ENCODE measurements at places on chromosomes 4 and X. TPM values are rescaled to one million over a fixed set of nuclear protein-coding genes. Genes with fewer than 3 reads are reported as not detected.

The IL21 gene
- polyA plus RNA-seq: not detected

The SLC2A9 gene
- polyA plus RNA-seq: 3.5 TPM

The CT45A3 gene
- polyA plus RNA-seq: not detected

GRCh38 chrX:15158350-15158735, 111.5 kb downstream of the ASB9 start:
- H3K27ac ChIP-seq: no peak overlapping the region
- DNase-seq: no peak
- peaks cover 11% of the 10 kb centered on the region for H3K27me3 ChIP-seq
- no peak overlapping the region for H3K4me3 ChIP-seq
- no peaks in the 10 kb centered on the region for H3K4me1 ChIP-seq

GRCh38 chr4:167713756-167714155, 378.6 kb upstream of the ANXA10 start:
- no peaks in the 10 kb centered on the region for H3K36me3 ChIP-seq
- H3K27me3 ChIP-seq: no peaks in the 10 kb centered on the region
- no peaks in the 10 kb centered on the region for H3K4me1 ChIP-seq
- H3K27ac ChIP-seq: no peak overlapping the region
- DNase-seq: no peak

GRCh38 chrX:14915596-14915995, 42.4 kb downstream of the MOSPD2 start:
- DNase-seq: no peak
- H3K36me3 ChIP-seq: no peaks in the 10 kb centered on the region
- H3K27ac ChIP-seq: no peak overlapping the region
- H3K4me1 ChIP-seq: no peaks in the 10 kb centered on the region
- H3K27me3 ChIP-seq: peaks cover 7% of the 10 kb centered on the region
- no peak overlapping the region for H3K4me3 ChIP-seq

- no peak overlapping the region for H3K4me3 ChIP-seq
- H3K36me3 ChIP-seq: no peaks in the 10 kb centered on the region
- no peaks in the 10 kb centered on the region for H3K4me1 ChIP-seq
Measured at GRCh38 chr4:29467044-29467717, 1253.0 kb upstream of the PCDH7 start.

GRCh38 chr4:24274381-24274941, 309.9 kb downstream of the DHX15 start:
- no peak overlapping the region for H3K27ac ChIP-seq
- peaks cover under 1% of the 10 kb centered on the region for H3K4me1 ChIP-seq
- H3K27me3 ChIP-seq: no peaks in the 10 kb centered on the region
- DNase-seq: no peak
- no peaks in the 10 kb centered on the region for H3K36me3 ChIP-seq

- no peak overlapping the region for H3K4me3 ChIP-seq
- no peak for DNase-seq
- H3K27me3 ChIP-seq: no peaks in the 10 kb centered on the region
- no peak overlapping the region for H3K27ac ChIP-seq
- no peaks in the 10 kb centered on the region for H3K4me1 ChIP-seq
Measured at GRCh38 chr4:177229331-177229730, 80.3 kb upstream of the NEIL3 start.

- no peaks in the 10 kb centered on the region for H3K36me3 ChIP-seq
- H3K4me1 ChIP-seq: no peaks in the 10 kb centered on the region
- H3K27me3 ChIP-seq: no peaks in the 10 kb centered on the region
- no peak overlapping the region for H3K4me3 ChIP-seq
- DNase-seq: no peak
- H3K27ac ChIP-seq: no peak overlapping the region
Measured at GRCh38 chrX:152177497-152178269, 39.3 kb upstream of the MAGEA10 start.

DNA sequence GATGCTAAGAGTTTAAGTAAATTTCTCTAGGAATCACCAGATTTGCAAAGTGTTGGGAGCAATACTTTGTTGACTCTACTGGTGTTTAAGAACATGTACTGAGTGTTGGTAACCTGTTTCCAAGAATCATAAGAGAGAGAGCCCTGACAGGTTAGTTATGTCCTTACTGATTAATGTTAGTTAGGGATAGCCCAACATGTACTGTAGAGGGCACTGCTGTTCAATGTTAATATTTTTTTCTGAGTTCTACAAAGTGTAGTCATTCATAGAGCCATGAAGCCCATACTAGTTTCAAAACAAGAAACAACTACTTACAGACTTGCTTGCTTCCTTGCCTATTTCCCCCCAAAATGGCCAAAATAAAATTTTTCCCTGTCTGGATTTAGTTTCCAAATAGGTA, 11.9 kb downstream of the TMPRSS11D start:
- H3K4me3 ChIP-seq: no peak overlapping the region
- no peak for DNase-seq
- no peaks in the 10 kb centered on the region for H3K4me1 ChIP-seq
- H3K36me3 ChIP-seq: no peaks in the 10 kb centered on the region

- H3K36me3 ChIP-seq: no peaks in the 10 kb centered on the region
- H3K4me1 ChIP-seq: no peaks in the 10 kb centered on the region
- no peak for DNase-seq
- no peak overlapping the region for H3K4me3 ChIP-seq
- H3K27ac ChIP-seq: no peak overlapping the region
Measured at GRCh38 chr4:31645236-31645635, 925.1 kb downstream of the PCDH7 start.

- H3K4me1 ChIP-seq: peaks cover 16% of the 10 kb centered on the region
- no peaks in the 10 kb centered on the region for H3K36me3 ChIP-seq
- peak; percentile 88 for DNase-seq
- no peaks in the 10 kb centered on the region for H3K27me3 ChIP-seq
- H3K4me3 ChIP-seq: no peak overlapping the region
Measured at GRCh38 chr4:25440478-25441030, 63.5 kb downstream of the ANAPC4 start.

- H3K36me3 ChIP-seq: no peaks in the 10 kb centered on the region
- no peak overlapping the region for H3K27ac ChIP-seq
- no peaks in the 10 kb centered on the region for H3K27me3 ChIP-seq
- DNase-seq: no peak
- H3K4me1 ChIP-seq: no peaks in the 10 kb centered on the region
- H3K4me3 ChIP-seq: no peak overlapping the region
Measured at GRCh38 chr4:89294573-89295269, 12.9 kb downstream of the GPRIN3 start.

DNA sequence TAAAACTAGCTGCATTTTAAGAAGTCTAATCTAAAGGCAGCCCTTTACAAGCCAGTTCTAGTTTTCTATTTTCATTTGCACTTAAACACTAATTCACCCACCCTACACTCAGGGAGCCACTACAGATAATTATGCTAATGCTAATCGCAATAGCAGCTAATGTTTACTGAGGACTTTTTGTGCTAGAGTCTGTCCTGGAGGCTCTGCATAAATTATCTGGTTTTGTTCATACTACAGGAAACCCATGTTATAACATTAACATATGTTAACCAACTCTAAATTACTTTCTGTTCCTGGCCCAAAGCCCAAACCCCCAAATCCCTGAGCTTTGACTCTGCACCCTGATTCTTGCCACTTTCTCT, 480 bp upstream of the RADX start:
- H3K27me3 ChIP-seq: peaks cover 9% of the 10 kb centered on the region
- no peak for DNase-seq
- H3K36me3 ChIP-seq: no peaks in the 10 kb centered on the region
- H3K4me3 ChIP-seq: peak overlapping the region; percentile 47

DNA sequence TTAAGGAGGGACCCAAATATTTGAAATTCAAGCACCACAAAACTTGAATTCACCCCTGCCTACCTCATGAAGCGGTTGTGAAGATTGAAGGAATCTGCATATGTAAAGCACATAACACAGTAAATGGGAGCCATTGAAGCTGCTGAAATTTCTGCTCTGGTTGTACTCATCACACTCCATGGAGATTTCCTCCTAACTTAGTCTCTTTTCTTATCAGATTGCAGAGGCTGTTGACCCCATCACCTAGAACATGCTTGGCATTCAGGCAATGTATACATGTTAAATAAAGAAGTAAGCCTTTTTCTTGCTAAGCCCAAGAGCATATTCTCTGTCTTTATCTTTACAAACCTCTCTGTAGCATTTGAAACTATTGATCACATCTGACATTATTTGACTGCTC, 104.9 kb upstream of the TNIP3 start:
- no peak for DNase-seq
- no peaks in the 10 kb centered on the region for H3K36me3 ChIP-seq
- no peak overlapping the region for H3K27ac ChIP-seq
- H3K4me1 ChIP-seq: no peaks in the 10 kb centered on the region

DNA sequence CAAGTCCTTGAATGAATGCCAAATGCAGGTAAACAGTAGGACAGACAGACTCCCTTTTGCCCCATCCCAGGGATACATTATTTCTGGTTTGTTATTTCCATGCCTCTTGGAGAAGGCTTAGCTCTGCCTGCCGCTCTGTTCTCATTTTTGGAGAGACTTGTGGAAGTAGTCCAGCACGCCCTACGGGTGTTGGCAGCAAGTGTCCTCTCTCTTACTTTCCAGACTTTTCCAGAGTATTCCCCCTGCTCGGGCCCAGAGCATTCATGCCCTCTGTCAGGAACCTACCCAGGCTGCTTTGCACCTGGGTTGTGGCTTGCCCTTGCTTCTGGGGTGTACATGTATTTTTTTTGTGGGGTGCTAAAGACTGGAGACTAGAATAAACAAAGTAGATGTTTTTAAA, 15.3 kb downstream of the SLC34A2 start:
- H3K27me3 ChIP-seq: no peaks in the 10 kb centered on the region
- H3K4me3 ChIP-seq: no peak overlapping the region
- H3K27ac ChIP-seq: no peak overlapping the region
- peaks cover 3% of the 10 kb centered on the region for H3K36me3 ChIP-seq
- no peak for DNase-seq
- H3K4me1 ChIP-seq: no peaks in the 10 kb centered on the region

GRCh38 chr4:164904336-164904735, 27.4 kb downstream of the APELA start:
- no peaks in the 10 kb centered on the region for H3K4me1 ChIP-seq
- no peak overlapping the region for H3K4me3 ChIP-seq
- H3K27me3 ChIP-seq: no peaks in the 10 kb centered on the region
- H3K36me3 ChIP-seq: no peaks in the 10 kb centered on the region
- no peak for DNase-seq
- no peak overlapping the region for H3K27ac ChIP-seq

GRCh38 chrX:154305541-154306205, 10.1 kb downstream of the TKTL1 start:
- no peak overlapping the region for H3K27ac ChIP-seq
- H3K4me3 ChIP-seq: no peak overlapping the region
- H3K4me1 ChIP-seq: peaks cover 22% of the 10 kb centered on the region

DNA sequence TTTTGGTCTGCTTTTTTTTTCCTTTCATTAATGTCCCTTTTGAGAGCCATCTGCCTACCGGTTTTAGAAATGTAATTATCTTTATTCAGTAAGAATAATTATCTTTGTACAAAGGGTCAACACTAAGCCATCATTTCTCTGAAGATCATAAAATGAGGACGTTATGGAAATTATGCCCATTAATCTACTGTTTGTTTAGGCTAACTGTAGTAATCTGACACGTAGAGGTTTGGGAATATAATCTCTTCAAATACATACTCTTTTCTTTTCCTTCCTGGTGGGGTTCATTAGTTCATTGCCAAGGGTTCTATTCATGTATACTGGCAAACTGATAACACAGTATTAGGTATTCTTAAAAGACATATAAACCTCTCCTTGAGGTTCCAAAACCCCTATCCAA, 3.8 kb upstream of the HSD17B13 start:
- H3K27ac ChIP-seq: no peak overlapping the region
- no peak overlapping the region for H3K4me3 ChIP-seq
- DNase-seq: no peak
- no peaks in the 10 kb centered on the region for H3K36me3 ChIP-seq
- no peaks in the 10 kb centered on the region for H3K27me3 ChIP-seq
